ENCODE measurements at places on chromosomes 3 and 15.
A peak's percentile ranks its signal among the peaks of the same experiment; 100 is the strongest.

GRCh38 chr15:45720183-45720582, 85.4 kb downstream of the SQOR start:
- no peak for DNase-seq

DNA sequence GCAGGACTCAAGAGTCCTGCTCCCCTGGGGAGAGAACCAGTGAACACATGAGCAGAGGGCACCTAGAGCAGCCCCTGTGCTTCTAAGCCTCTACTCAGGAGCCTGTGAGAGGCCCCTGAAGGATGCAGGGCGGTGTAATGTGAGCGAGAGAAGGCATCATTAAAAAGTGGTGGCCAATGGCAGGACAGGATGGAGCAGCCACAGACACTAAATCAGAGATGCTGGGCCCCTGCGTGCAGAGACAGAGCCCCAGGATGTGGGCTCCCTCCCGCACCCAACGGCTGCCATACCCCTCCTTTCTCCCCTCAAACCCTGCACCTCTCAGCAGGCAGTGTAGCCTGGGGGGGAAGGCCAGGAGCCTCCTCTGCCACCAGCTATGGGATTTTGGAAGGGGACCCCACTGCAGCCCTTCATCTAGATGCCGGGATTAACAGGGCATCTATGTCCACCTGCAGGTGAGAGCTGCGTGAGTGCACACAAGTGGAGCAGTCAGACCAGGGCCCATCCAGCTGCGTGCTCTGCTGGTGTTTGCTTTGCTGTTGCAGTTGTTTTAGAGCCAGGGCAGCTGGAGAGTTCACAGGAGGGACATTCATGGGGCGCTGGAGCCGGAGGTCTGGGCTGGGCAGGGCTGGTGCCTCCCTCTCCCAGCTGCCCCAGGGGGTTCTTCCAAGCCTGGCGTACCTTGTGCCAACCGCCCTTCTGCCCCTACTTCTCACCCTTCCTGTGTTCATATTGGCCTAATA, 5.1 kb upstream of the IQSEC1 start:
- DNase-seq, result peak; percentile 91

DNA sequence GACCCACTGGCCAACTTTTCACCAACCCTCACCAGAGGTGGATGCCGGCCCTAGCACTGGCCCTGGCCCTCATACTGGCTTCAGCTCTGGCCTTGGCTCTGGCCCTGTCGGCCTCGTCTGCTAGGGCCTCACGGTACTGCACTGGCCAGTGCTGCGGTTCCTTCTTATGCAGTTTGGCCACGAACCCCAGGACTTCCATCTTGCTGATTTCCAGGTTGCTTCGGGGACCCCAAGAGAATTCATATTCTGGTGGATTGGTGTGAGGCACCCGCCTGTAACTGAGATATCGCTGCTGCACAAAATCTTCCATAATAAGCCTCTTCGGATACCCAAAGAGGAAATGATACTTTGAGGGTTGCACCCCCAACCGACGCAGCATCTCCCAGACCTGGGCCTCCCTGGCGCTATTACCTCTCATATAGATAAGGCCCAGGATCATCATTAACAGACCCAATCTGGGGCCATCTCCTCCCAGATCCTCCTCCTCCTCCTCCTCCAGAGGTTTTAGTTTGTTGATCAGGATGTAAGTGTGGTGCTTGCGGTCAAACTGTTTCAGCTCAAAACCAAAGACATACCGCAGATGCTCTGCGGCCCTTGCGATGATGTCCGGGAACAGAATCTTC, 883 bp downstream of the MAGEF1 start:
- DNase-seq, result peak; percentile 35

- no peak for DNase-seq
Observed at GRCh38 chr15:70146771-70147170, 49.1 kb upstream of the TLE3 start.

- no peak for DNase-seq
Observed at GRCh38 chr3:155972885-155973584, 102.6 kb downstream of the GMPS start.

GRCh38 chr15:78047761-78048627, 29.5 kb downstream of the TBC1D2B start:
- DNase-seq, result no peak

DNA sequence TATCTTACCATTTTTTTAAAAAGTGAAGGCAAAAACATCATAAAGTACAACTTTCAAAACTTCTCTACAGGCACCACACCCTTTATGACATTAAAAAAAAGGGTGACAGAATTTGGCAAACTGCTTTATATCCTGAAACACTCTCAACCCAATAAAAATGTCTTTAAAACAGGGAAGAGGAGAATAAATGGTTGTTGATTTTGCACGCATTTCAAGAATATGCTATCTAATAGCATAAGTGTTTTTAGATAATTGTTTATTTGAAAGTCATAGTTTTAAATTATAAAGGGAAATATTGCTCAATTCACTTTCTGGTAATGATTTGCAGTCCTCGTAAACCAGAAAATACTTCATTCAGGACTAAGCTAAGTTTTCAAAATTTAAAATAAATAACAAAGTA, 1.7 kb upstream of the PCOLCE2 start:
- no peak for DNase-seq

- DNase-seq, result no peak
Observed at GRCh38 chr3:133123636-133124035, 85.4 kb downstream of the TMEM108 start.

GRCh38 chr15:77292969-77293558, 126.8 kb downstream of the PEAK1 start:
- no peak for DNase-seq

GRCh38 chr15:64731012-64731804, 44.2 kb downstream of the RBPMS2 start:
- DNase-seq, result peak; percentile 71

DNA sequence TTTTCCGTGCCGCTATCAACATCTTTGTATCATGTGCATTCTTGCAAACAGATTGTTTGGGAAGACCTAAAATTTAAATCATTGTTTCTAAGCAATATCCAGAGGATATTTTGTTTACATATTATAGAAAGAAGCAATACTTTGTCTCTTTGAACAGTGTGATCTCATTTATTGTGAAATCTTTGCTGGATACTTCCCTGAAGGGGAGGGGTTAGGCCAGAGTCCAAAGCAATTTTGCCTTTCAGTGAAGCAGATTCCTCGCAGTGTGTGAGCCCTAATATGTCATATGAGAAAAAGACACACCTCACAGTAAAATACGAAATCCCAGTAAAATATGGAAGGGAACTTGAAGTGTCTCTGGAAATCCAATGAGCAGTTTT, 158.7 kb upstream of the SLCO3A1 start:
- no peak for DNase-seq

GRCh38 chr3:49729966-49730609, 6.3 kb upstream of the GMPPB start:
- no peak for DNase-seq

DNA sequence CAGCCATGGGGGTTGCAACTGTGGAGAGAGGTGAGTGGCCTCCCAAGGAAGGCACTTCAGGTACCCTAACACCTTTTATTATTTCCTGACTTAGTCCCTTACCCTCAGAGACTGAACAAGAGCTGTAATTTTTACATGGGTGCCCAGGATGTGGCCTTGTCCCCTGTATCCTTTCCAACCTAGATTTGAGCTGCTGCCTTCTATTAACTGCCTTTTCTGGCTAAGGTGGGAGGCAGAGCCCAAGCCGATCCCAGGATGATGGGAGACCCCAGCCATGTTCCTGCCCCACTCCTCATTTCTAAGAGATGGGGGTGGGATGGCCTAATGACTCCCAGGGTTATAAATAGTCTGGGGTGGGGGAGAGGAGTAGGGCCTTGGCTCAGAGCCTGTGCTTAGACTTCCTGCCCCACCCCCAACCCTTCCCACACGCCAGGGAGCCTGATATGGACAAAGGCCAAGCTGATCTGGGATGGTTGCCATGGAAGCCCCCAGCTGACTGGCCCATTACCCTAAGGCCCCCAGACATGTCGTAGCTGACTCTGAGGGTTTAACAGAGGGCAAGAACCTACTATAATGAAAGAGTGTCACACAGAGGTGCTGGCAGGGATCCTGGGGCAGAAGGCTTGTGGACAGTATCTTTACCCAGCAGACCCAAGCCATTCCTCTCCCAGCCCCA, 1.9 kb downstream of the KLHDC8B start:
- no peak for DNase-seq

Measured in globus pallidus (tissue), 1 donor.